Effector memory CD4-positive, alpha-beta T cell (primary cell): ENCODE measurements at places on chromosomes 6 and 20.

GRCh38 chr6:47481806-47482205, 4.2 kb downstream of the CD2AP start:
- DNase-seq: no peak

DNA sequence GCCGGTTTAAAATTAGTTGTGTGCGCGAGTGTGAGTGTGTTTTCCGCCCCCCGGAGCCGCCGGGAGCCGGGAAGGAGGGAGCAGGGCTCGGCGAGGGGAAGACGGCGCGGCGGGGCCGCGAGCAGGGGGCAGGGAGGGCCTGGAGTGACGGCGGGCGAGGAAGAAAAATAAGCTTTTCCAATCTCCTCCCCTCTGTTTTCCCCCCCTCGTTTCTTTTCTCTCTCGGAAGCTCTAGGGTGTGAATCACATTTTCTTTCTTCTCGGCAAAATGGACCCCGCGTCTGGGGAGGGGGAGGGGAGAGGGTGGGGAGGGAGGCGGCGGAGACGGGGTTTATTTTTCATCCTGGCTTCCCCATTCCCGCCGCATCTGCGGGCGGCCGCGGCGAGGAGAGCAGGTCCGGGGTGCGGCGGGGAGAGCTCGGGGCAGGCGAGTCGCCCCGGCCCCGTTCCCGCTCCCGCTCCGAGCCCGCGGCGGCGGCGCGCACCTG, 881 bp downstream of the BICRAL start:
- DNase-seq: peak; percentile 70

GRCh38 chr6:56482525-56482924, 160.2 kb downstream of the DST start:
- DNase-seq: no peak

- DNase-seq: no peak
These were observed 35.3 kb downstream of the HM13 start for GRCh38 chr20:31549513-31549880.

DNA sequence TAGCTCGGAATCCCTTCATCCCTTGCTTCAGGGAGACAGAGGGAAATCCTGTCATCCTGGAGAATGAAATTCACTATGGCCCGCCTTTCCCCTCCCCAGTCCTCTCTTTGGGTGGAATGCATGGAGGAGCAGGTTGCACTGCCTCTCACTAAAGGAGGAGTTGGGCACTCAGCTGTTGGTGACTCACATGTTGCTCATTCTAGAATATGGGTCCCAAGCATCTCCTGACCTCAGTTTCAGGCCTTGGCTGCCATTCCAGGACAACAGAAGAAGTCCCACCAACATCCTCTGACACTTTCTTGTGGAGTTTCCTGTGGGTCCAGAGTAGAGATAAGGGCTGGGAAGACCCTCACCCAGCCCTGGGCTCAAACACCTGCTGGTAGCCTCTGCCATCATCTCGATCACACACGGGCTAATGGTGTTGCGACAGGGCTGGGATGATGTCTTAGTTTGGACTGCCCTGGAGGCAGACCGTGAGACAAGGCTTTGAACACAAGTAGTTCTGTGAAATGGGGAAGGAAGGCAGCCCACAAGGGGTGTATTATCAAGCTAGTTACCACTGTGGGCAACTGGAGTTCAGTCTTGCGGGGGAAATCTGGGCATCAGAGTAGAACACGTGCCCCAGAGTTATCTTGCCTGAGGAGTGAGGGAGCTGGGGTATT, 52.4 kb upstream of the RNF24 start:
- DNase-seq: no peak

DNA sequence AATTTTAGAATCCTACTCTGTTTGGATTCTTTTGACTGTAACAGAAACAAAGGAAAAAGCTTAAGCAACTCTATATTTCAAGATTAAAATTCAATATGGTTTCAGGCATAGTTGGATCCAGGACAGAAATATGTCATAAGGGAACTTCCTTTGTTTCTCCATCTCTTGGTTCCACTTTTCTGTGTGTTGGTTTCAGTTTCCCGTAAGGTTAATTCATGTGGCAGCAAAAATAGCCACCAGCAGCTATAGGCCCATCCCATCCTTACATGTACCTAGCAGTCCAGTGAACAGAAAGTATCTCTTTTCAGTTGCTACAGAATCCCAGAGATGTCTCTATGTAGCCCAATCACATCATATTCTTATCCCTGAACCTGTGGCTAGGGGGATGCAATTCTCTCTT, 8.8 kb upstream of the FAM8A1 start:
- DNase-seq: no peak

GRCh38 chr6:160161647-160161986, 40.0 kb downstream of the SLC22A1 start:
- no peak for DNase-seq

DNA sequence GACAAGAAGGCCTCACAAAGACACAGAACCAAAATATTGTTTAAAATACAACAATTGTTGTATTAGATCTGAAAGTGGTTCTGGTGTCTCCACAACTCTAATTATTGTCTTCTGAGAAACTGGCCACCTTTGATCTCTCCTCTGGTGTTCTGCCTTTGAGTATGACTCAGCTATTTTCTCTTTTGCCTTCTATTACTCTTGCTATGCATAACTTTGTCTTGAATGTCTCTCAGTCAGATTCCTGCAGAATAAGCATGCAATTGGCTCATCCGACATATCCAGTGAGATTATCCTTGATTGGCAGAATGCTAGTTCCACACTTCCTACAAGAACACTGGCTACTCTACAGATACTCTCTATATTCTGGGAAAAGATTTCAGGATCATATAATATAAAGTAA, 14.3 kb upstream of the EPM2A start:
- no peak for DNase-seq

DNA sequence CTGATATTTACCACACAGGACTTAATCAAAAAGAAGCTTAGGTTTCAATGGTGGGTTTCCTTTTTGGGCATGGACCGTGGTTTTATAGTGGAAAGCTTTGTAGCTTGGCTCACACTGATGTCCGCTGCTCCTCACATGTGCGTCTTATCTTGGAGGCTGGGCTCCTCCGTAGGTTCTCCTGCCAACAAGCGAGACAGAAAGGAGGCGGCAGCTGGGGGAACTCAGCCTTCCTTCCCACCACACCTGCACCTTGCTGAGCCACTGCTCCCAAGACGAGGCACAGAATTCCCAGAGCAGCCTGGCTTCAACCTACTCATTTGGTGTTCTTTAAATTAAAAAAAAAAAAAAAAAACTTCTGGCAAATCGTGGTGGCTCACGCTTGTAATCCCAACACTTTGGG, 235.5 kb upstream of the QKI start:
- no peak for DNase-seq

DNA sequence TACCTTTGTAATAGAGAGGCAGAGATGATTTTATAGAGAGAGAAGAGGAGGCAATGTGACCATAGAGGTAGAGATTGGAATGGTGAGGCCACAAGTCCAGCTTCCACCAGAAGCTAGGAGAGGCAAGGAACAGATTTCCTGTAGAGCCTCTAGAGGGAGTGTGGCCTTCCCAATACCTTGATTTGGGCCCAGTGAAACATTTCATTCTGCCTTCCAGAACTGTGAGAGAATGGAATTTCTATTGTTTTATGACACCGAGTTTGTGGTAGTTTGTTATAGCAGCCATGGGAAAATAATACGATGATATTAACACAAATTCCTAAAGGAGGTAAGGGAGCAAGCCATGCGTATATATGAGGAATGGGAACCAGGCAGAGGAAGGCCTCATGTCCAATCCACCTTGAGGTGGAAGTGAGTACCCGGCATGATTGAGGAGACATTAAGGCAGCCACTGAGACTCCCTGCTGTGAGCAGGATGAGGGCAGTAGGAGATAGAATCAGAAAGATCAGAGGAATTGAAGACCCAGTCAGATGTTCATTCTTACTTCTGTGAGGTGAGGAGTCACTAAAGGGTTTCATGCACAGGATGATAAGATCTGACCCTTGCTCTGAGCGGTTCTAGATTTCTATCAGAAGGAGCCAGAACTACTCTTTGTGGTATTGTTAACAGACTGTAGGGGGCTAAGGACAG, 636.3 kb upstream of the IMPG1 start:
- DNase-seq: no peak

- peak; percentile 3 for DNase-seq
These were observed at the start of gene SASH1 for GRCh38 chr6:148342350-148343046. TSS of gene SASH1 (plus strand) at chr6:148342838. CDS start at chr6:148343068, 230 bp downstream.

DNA sequence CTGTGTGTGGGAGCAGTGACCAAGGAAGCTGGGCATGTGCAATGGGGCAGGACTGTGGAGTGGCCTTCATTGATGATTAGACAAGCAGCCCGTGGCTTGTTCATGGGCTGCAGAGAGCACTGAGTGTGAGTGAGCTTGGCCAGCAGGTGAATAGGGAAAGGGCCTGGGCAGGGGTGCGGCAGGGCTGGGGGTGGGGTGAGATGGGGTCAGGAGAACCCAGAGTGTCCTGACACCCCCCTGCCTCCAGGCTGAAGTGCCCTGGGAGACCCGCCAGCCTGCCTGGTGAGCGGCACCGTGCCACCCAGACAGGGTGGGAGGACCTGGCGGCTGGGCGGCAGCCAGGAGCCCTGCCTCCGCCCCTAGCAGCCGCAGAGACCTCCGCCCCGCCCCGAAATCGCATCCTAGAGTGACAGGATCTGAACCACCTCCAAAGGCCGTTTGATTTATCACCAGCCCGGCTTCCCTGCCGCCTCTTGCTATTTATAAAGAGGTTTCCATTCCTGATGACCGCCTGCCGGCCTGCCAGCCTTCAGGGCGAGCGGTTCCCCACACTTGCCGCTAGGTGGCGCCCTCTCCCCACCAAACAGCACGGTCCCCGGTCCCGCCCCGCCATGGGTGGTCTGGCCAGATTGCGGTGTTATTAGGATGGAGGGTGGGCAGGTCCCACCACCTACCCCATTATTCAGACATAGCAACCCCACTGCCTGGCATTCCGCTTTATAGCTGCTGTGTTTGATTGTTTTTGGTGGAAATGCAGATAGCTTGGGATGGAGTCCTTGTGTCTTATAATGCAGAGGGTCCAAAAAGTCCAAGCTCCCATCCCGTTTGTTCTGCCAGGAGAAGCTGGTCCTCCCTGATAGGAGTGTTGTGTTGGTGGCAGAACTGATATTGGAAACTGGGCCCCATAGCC, 3.5 kb downstream of the MYLK2 start:
- peak; percentile 59 for DNase-seq

DNA sequence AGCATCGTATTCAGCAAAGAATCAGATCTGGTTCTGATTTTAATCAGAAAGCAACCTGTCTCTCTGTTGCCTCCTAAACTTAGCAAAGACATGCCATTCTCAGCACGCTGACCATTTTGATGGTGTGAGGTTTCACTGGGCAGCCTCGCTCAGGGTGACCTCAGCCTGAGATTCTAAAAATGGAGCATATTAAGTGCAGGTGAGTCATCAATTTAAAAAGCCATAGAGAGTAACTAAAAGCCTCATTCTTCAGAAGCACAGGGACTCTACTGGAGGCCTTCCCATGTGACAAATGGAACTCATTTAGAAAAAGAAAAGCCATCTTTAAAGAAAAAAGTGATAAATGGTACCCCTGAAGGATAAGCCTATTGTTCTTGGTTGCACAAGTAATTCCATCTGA, 91.3 kb downstream of the FILIP1 start:
- DNase-seq: no peak

DNA sequence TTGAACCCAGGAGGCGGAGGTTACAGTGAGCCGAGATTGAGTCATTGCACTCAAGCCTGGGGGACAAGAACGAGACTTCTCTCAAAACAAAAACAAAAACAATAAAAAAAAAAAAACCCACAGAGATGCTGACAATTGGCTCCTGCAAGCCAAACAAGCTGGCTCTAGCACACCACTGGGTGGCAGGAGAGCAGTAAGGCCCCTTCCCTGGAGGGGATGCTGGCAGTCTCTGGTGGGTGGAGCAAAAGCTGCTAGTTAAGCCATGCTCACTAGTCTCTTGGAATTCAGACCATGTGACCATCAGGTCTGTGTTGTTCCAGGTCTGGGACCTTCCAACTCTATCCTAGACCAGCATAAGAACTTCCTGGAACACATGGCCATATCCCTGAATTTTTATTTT, 18.9 kb upstream of the DSN1 start:
- no peak for DNase-seq

DNA sequence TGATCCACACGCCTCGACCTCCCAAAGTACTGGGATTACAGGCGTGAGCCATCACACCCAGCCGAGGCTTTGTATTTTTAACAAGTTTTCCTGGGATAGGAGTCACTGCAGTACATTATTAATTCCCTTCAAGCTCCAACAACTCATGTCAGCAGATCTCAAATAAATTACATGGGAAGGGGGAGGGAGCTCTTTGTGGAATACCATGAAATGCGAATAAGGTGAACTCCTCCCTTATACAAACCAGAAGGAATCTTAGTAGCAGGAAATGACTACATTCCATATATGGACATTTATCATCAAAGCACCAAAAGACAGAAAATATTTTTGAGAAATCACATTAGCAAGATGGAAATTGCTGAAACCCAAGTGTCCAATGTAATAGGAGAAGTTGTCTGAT, 2.9 kb downstream of the GSS start:
- DNase-seq: no peak

DNA sequence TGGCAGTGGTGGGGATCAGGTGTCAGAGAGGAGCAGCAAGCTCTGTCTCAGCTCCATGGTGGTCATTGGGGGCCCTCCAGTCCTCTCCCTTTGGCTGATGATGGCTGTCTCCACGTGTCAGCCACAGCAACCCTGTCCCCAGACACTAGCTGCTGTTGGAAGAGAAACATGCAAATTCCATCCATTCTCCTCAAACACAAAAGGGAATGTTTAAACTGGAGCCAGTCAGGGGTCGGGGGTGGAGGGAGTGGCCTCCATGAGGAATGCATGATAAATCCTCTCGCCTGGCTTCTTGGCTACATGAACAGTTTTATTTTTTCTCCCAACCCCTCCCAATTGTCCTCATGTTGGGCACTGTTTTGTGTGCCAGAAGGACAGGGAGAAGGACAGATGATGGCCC, 86.4 kb downstream of the EDN3 start:
- no peak for DNase-seq

GRCh38 chr6:45462190-45463134, 84.7 kb upstream of the SUPT3H start:
- DNase-seq: no peak

DNA sequence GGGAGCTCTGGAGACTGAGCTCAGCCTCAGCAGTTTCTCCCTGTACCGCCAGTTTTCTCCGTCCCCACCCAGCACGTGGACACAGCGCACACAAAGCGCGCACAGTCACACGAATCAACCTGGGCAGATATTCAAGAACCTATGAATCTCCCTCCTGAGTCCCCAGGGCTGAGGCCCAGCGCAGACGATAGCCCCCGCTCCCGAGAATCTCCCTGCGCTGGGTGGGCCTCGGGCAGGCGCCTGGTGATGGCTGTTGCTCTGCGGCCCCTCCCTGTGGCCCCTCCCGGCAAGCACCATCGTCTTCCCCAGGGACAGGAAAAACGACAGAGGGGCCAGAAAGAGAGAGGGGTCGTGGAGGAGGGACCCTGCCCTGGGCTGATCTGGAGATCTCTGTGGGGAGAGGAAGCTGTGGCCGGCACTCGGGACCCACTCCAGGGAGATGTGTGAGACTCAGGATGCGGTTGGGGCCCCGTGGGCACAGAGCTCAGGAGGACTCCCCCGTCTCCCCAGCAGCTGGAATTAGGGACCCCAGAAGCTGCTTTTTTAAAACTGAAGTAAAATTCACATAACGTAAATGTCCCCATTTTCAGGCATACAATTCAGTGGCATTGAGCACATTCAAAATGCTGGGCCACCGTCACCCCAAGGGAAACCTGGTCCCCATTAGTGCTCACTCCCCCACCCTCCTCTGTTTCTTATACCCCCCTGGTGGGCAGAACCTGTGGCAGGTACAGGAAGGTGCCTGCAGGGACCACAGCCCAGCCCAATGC, 330.8 kb downstream of the TAF4 start:
- no peak for DNase-seq
